ENCODE measurements at places on chromosomes 5 and 9. TPM values are rescaled to one million over a fixed set of nuclear protein-coding genes. Genes with fewer than 3 reads are reported as not detected.

GRCh38 chr5:133957080-133957479 is 11.3 kb downstream of the C5orf15 start:
- DNase-seq = no peak

The COL5A1 gene
- 21.6 TPM for total RNA-seq

The ELOVL7 gene
- total RNA-seq = 0.97 TPM

The TBC1D2 gene
- 2.0 TPM for total RNA-seq

- DNase-seq = no peak
Observed at GRCh38 chr5:170420806-170421412, 31.7 kb upstream of the KCNMB1 start.

The EGFLAM gene
- total RNA-seq = 6.3 TPM

DNA sequence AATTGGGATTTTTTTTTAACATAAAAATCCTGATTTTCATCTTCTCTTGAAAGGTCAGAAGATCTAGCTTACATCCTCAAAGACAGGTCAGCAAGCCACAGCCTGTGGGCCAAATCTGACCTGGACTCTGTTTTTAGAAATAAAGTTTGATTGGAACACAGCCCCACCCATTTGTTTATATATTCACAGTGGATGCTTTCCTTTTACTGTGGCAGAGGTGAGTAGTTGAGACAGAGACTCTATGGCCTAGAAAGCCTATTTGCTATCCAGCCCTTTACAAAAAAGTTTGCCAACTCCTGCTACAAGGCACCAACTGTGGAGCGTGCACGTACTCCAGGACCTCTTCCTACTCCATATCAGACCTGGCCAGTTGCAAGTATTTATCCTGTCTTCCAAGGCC is 13.4 kb upstream of the CCNJL start:
- DNase-seq = peak; percentile 10

- DNase-seq = no peak
Observed at GRCh38 chr9:109063760-109064159, 50.5 kb upstream of the CTNNAL1 start.

DNA sequence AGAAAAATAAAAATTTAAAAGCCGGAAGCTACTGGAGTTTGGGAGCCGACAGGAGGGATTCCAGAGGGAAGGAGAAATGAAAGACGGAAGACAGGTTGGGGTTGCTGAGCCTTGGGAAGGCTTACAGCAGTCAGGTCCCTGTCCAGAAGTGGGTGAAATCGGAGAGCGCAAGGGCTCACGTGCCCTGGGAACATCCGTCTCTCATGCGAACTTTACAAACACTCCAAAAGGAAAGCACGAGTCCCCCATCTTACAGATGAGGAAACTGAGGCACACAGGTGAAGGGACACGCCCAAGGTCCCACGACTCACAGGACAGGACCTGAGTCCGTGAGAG is 347 bp upstream of the OLFML2A start:
- peak; percentile 33 for DNase-seq

DNA sequence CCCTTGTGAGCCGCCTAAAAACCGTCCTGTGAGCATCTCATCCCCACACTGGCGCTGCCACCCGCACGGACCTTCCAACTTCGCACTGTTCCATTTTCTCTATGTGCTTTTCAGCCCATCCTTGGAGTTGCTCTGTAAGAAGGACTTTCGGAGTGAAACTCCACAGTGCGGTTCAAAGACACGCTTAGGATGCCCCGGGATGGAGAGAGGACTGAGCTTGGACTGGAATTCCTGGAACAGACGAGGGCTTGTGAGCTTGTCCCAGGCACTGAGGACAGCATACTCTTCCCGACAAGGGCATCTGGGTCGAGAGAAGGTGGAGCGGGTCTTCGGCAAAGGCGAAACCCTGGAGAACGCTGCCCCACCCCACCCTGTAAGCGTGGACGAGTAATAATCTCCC is 187.8 kb downstream of the MEF2C start:
- no peak for DNase-seq

- DNase-seq = no peak
Observed at GRCh38 chr9:134570711-134571325, 70.8 kb upstream of the COL5A1 start.

- no peak for DNase-seq
Observed at GRCh38 chr9:106879439-106879882, 16.5 kb downstream of the ZNF462 start.

The SLC45A2 gene
- total RNA-seq = 0.16 TPM

The FAM78A gene
- total RNA-seq = 27.2 TPM

- no peak for DNase-seq
Observed at GRCh38 chr5:5040712-5041111, 99.4 kb upstream of the ADAMTS16 start.

The SPATA6L gene
- 2.4 TPM for total RNA-seq

GRCh38 chr9:5556101-5556705 is 45.9 kb downstream of the PDCD1LG2 start:
- DNase-seq = no peak

Data from cardiac septum (tissue), 1 donor.